Effector memory CD4-positive, alpha-beta T cell (primary cell): ENCODE measurements at places on chromosomes 11 and 22.

GRCh38 chr11:27456140-27456794, 16.3 kb downstream of the LGR4 start:
- no peak for DNase-seq

DNA sequence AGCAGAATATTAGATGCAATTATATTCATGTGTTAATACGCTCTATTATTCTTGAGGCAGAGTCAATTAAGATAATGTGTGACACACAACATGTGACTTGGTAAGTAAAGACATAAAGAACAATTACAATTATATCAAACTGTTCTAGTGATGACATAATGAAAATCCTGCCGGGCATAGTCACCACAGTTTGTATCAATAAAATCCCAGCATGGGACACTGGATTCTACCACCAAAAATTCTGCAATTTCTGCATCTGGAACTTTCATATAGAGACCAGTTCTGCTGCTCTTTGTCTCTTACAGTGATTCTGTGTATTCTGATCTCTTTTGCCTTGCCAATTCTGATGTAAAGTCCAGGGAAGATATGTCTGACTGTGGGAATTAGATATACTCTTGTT, 495.6 kb upstream of the LRRC4C start:
- no peak for DNase-seq

DNA sequence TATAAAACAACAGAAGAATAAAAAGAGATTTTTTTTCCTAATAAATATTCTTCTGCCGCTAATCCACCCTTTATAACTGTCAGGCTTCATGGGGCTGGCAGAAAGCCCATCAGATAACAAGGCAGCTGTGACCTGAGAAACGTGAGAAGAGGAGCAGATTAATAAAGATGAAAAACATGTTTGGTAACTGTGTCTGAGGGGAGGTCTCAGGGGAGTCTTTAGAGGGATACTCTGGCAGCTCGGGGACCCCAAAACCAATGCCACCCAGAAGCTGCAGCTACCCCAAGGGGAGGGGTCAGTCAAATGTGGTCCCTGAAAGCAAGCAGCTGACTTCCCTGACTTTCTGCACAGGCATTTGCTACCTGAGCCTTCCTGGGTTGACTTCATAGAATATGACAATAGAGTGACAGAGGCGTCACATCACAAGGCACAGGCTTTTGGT, 48.4 kb upstream of the POU2AF1 start:
- no peak for DNase-seq

DNA sequence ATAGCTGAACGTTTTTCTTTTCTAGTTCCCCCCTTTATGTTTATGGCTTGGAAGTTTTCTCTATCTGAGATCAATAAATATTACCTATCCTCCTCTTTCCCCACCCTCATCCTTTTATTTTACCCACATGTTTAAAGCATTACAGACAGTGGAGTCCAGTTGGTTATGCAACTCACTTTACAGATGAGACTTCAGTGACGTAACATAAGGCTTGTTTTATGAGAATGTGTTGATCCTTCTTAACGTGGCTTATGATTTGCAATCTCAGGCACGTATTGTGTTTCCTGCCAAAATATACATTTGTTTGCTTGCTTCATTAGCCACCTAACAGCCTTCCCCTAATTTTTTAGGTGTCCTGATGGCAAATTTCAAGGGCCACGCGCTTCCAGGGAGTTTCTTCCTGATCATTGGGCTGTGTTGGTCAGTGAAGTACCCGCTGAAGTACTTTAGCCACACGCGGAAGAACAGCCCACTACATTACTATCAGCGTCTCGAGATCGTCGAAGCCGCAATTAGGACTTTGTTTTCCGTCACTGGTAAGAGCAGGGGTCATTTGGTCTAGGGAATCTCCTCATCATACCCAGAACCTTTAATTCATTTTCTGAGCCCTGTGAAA, 36.6 kb downstream of the TMEM45B start:
- DNase-seq, result no peak

DNA sequence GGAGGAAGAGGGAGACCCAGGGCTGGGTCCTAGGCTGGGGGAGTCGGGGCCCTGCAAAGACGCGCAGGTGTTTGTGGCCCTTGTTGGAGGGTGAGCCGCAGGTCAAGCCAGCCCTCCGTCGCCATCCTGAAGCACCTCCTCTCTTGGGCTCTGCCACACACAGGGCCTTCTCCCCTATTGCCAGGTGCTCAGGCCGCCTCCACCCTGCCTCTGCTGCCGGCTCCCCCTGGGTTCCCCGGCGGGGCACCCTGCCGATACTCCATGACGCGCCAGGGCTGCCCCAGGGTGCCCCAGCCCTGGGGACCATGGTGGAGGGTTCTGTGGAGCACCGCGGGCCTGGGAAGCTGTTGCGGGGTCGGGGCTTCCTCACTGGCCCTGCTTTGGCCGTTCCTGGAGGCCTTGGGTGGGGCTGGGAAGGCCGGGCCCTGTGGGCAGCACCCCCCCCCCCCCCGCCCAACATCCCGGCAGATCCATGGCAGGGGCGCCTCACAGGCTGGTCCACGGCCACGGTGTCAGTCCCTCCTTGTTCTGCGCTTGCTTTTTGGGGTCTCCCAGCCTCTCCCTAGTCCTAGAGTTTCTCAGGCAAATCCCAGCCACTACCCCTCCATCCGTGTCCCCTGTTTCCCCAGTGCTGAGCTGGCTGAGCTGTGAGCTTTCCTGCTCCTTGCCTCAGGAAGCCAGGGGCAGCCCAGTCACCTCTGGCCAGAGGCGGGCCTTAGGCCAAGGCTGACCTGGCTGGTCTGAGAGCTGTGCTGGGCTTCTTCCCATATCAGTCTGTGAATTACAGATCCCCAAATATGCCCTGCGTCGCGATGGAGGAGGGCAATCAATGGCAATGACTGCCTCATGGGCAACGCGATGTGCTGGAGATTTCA, 2.3 kb upstream of the ADORA2A start:
- DNase-seq, result no peak
